ENCODE measurements at places on chromosomes 7 and 10. TPM values are rescaled to one million over a fixed set of nuclear protein-coding genes. Genes with fewer than 3 reads are reported as not detected.

DNA sequence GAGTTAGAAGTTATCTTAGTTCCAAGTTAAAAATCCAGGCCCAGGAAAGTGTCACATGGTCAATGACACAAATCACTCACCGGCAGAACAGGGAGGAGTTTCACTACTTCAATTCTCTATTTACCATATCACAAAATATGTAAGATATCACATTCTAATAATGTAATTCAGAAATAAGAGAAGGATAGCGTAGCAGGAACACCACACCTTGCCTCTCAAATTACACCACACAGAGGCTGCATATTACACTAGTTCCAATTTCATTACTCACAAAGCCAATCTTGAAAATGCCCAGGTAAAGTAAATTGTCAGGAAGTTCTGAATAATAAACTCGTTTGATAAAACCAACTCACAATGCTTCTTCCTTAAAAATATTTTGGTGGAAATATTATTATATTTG lies 169.2 kb downstream of the CTTNBP2 start:
- no peak for DNase-seq

DNA sequence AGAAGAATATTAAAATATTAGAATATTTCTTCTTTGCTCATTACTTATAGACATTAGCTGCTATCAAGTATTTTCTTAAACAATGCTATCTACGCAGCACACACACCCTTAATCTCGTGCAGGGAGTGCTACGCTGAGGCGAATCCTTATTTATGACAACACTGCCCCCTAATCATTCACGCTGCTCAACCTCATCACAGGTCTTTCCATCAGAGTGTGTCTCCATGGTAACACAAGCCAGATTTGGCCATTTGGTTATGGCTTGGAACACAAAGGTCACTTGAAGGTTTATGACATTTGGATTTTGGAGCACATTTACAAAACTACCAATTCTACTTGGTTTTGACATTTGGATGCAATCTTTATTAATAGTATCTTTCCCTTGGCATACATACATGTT lies 45.4 kb upstream of the MYO3A start:
- no peak for DNase-seq

- no peak for DNase-seq
Observed at GRCh38 chr7:143354376-143354775, 8.1 kb downstream of the FAM131B start.

DNA sequence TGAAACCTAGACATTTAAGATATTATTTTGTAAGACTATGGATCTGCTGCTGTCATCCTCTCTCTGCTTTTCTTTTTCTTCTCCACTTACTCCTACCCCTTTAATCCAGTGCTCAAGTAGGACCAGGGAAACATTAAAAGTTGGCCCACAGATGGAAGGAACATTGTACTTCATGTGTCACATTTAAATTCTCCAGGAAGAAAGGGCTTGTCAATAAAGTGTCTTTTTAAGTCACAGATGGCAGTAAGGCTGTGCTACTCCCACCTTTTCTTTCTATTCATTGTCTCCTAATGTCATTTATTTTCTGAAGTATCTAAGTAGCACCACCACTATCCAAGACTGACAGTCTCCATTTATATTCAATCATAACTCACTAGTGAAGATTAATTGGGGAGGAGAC lies 737.7 kb upstream of the C7orf33 start:
- no peak for DNase-seq

- DNase-seq = no peak
Observed at GRCh38 chr10:46217752-46218453, 68.9 kb upstream of the ANTXRL start.

DNA sequence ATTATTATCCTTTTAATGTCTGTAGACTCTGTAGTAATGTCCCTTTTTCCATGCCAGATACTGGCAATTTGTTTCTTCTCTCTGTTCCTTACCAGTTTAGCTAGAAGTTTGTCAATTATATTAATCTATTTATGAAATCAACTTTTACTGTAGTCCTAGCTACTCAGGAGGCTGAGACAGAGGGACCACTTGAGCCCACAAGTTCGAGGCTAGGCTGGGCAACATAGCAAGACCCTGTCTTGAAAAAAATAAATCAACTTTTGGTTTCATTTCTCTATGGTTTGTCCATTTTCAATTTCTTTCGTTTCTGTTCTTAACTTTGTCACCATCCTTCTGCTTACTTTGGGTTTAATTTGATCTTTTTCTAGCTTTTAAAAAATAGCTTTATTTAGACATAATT lies 42.5 kb upstream of the PLA2G12B start:
- DNase-seq = no peak

The CFAP46 gene
- total RNA-seq = not detected

Data from naive thymus-derived CD4-positive, alpha-beta T cell (primary cell).